ENCODE measurements at places on chromosomes 4 and X.

DNA sequence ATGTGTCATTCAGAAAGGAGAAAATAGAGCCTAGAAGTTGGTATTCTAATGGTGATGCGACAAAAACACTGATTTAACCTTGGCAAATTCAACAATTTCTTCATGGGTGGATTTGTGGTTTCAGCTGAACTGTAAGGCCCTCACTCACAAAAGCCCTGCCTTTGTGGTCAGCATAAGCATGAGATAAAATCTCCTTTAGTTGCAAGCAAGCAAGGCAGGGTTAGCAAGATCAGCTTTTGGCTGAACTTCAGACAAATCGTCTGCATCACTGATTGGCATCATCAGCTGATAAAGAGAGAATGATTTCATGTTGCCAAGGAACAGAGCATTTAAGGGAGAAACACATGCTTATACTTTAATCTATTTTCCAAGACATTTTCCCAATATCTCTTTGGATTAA lies 2582.2 kb downstream of the PCDH7 start:
- DNase-seq = no peak

DNA sequence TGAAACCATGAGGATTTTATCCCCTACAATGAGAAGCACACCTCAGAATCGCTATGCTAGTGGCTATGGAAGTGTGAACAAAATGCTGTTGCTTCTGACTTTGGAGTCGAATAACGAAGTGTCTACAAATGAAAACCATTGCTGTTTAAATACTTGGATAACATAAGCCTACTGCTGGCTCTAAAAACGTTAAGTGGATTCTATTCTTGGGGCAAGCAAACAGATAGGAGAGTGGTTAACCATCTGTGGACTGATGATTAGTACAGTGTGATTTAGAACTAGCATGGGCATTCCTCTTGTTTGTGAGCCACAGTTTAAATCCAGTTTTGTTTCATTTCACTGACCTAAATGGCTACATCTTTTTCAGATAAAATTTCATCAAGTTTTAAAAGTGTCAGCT lies 109.7 kb upstream of the PNPLA4 start:
- DNase-seq = no peak

DNA sequence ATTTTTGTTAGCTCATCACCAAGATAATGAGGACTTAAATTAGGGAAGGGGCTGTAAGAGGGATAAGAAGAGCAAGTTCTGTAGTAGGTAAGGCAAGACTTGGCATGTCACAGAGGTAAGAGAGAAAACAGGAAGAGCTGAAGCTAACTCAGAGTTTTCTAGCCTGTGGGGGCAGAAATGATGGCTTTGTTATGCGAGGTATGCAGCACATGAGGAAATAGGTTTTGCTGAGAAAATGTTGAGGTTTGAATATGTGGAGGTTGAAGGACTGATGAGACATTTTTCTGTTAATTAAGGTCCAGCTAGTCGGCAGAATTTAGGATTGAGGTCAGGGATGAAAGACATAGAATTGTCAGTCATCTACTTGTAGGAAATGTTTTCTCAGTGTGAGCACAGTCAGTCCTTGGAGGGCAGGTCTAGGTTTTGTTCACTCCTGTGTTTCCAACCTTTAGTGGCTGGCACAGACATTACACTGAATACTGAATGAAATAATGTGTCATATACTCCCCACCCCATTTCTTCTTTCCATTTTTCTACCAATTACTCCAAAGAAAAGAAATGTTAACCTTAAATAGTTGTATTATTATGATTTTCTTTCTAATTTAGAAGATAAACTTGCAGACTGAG lies 154.0 kb upstream of the AADAT start:
- DNase-seq = no peak

DNA sequence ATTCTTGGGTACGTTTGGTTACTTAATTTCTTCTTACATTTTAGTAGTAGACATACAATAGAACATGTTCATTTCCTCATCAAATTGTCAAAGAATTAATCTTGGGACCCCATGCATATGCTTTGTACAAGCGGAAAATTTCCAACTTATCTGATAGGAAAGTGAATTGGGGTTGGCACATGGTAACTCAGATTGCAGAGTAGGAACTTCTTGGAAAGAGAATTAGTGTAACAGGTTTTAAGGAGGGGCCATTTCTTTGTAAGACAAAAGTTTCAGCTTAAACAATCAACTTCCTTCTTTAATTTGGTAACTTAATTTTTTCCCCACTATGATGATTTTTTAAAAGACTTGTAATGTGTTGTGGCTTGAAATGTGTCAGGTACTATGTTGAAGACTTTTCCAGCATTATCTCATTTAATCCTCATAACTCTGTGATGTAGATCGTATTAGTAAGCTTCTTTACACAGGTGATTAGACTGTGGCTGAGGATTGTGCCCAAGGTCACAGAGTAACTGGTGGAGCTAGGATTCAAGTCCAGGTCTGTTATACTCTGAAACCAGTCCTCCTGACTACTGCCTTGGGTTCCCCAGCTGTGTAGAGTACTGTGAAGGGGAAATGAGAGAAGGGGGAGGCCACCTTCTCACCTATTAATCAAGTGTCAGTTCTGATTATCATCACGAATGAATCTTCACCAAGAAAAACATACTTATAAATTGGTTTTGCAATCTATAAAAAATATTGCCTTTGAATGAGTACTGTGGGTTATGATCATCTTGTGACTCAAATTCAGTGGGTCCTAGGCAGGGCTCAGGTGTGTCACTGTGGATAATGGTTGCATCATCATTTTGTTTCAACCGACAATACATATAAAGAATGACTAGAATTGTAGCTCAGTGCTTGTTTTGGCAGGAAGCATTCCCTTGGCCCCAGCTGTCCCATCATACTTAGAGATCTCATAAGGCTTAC lies 4.3 kb downstream of the GK start:
- no peak for DNase-seq

All from NCI-H2107 (cell line).